ENCODE measurements at places on chromosomes 13 and 19.

GRCh38 chr13:111468037-111468959 is 147.9 kb downstream of the TEX29 start:
- no peak for DNase-seq

DNA sequence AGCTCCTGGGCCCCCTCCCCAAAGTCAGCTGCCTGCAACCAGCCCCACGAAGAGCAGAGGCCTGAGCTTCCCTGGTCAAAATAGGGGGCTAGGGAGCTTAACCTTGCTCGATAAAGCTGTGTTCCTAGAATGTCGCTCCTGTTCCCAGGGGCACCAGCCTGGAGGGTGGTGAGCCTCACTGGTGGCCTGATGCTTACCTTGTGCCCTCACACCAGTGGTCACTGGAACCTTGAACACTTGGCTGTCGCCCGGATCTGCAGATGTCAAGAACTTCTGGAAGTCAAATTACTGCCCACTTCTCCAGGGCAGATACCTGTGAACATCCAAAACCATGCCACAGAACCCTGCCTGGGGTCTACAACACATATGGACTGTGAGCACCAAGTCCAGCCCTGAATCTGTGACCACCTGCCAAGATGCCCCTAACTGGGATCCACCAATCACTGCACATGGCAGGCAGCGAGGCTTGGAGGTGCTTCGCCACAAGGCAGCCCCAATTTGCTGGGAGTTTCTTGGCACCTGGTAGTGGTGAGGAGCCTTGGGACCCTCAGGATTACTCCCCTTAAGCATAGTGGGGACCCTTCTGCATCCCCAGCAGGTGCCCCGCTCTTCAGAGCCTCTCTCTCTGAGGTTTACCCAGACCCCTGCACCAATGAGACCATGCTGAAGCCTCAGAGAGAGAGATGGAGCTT is 4.7 kb upstream of the CEACAM5 start:
- DNase-seq, result no peak

DNA sequence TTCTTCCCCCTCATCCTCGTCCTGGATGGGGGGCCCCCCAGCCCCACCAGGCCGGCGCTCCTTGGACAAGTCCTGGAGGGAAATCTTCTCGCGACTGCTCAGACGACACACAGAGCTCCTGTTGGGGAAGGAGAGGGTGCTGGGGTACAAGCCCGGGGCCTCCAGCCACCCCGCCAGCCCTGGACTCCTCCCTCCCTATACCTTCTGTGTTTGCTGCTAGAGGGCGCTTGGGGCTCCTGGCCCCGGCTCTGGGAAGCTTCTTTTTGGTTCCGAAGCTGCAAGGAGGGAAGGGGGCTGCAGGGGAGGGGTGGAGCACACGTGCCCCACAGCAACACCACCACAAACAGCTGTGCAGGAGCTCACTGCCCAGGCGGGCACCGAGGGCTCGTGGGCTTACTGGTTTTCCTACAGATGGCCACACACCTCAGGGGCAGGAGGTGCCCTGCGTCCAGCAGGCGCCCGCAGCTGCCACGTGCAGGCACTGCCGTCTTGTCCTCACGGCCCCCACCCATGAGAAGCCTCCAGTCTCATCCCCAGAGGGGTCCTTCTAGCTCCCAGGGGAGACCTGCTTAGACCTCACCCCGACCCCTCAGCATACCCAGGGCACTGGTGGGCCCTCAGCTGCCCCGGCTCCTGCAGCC is 20.5 kb downstream of the EPS8L1 start:
- DNase-seq, result no peak

DNA sequence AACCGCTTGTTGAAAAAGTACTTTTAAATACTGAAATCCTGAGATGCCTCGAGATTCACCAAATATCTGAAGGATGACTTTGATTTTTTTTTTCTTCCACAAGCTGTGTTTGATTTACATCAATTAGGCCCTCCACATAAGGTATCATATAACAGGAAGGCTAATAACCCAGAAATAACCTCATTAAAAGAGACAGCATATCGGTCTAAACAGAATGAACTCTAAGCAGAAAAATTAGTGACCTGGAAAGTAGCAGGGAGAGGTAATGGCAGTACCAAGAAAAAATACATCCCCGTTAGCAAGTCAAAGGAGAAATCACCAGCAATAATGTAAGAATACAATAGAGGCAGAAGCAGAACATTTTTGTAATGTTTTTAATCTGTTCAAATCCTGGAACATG is 452.4 kb upstream of the TSHZ3 start:
- no peak for DNase-seq

DNA sequence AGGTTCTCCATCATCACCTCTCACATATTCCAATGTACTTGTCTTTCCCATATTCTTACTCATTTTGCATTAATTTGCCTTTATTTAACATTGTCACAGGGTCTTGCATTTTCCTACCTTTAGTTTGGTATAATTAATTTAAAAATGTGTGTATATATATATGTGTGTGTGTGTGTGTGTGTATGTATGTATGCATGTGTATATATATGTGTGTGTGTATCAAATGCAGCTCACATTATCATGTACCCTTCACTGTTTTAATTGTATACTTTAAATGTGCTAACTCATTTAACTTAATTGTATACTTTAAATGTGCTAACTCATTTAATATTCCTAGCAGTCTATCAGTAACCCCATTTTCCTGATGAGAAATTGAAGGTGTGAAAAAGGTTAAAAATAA is 104.5 kb downstream of the PCDH9 start:
- DNase-seq, result no peak

GRCh38 chr19:38145623-38146022 is 78.4 kb downstream of the DPF1 start:
- no peak for DNase-seq

DNA sequence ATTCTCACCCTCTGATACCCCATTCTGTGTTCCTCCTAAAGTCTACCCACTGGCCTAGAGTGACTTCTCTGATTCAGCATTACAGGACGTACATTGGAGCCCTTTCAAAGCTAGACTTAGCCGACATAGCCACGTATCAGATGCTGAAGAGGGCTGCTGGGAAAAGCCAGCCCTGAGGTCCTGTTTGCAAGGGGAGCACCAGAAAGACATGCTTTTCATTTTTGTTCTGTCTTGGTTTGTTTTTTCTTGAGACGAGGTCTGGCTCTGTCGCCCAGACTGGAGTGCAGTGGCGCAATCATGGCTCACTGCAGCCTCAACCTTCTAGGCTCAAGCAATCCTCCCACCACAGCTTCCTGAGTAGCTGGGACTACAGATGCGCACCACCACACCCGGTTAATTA is 6.3 kb upstream of the ZSWIM4 start:
- no peak for DNase-seq

DNA sequence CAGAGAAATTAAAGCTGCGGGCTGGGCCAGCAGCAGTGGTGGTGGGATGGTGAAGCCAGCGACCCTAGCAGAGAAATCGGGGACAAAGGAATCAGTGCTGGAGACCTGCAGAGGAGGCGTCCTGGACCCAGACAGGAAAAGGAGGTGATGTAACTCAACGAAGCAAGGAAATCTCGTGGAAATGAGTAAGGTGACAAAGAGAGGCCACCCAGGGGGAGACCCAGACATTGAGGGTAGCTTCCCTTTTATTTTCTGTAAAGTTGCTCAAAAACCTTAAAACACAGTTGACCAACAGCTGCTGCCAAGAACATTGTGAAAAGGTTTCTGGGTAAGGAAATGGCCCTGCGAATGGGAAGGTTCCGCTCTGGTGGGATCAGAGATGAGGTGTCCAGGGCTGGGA is 13.3 kb upstream of the RETN start:
- no peak for DNase-seq

DNA sequence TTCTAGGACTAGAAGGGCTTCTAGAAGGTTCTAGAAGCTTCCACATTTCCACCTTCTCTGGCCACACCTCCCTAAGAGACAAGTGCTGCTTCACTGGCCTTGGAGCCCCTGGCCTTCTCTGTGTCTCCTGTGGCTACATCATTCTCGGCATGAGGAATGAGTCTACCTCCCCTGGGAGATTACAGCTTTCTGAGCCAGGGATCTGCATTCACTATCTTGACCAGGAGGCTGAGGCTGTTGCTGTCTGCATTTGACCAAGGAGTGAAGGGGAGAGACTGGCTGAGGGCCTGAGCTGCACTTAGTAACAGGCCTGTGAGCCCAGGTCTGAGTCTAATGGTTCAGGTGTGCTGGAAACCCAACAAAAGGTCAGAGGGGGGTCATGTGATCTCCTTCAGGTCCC is 5.3 kb downstream of the CPAMD8 start:
- no peak for DNase-seq

DNA sequence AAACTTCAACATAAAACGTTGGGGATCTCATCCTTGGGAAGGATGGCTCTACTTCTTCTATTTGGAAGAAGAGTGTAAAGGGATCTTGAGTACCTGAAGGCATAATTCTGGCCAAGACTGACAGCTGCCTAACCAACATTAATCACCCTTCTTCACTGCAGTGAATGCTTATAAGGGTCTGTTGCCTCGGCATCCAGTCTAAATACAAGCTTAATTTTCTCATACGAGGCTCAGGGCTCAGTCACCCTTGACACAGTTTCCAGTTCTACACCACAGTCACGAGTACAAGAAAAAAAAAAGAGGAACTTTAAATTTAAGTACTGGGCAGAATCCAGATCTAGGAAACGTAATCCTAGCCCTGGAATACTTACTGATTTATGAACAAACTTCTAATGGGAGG is 9.0 kb downstream of the FPR3 start:
- no peak for DNase-seq

GRCh38 chr13:24261566-24261965 is 47.8 kb upstream of the C1QTNF9 start:
- no peak for DNase-seq

DNA sequence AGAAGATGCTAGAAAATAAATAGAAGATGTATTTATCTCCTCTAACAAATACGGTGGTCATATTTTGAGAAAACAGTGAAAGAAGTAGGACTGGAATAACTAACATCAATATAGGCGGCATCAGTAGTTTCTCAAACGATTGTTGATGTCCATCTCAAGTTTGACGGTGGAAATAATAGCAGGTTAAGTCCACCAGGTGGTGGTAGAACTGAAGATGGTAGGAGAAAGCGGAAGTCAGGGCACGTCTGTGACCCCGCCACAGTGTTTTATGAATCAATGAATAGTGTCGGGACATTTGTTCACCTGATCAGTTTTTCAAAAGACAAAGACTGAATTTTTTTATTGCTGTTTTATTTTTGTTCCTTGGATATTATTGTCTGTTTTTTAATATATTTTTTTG is 706.4 kb upstream of the SLC10A2 start:
- no peak for DNase-seq

GRCh38 chr13:30835442-30835841 is 70.6 kb upstream of the MEDAG start:
- DNase-seq, result peak; percentile 80

GRCh38 chr13:74134221-74134776 is at the start of gene KLF12:
TSS of gene KLF12 (minus strand) at chr13:74134404.
- DNase-seq, result peak; percentile 97

DNA sequence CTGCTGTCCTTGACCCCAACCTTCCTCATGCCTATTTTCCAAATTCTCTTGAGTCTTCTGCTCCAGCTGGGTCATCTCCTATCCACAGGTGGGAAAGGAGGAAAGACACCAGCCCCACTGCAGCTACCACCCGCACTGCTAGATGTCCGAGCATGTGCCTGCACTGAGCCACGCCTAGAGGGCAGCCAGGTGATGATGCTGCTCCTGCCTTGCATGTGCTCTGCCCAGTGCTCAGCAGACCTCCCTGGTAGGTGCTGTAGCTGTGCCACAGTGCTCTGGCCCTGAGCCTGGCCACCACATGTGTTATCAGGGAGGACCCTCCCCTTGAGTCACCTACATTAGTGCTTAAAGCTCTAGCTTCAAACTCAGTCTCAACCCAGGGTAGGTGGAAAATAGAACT is 6.9 kb upstream of the CYSLTR2 start:
- DNase-seq, result no peak

GRCh38 chr13:114283576-114283975 is 2.2 kb downstream of the UPF3A start:
- no peak for DNase-seq

- DNase-seq, result no peak
Measured at GRCh38 chr13:52906122-52906903, 57.9 kb upstream of the PCDH8 start.

DNA sequence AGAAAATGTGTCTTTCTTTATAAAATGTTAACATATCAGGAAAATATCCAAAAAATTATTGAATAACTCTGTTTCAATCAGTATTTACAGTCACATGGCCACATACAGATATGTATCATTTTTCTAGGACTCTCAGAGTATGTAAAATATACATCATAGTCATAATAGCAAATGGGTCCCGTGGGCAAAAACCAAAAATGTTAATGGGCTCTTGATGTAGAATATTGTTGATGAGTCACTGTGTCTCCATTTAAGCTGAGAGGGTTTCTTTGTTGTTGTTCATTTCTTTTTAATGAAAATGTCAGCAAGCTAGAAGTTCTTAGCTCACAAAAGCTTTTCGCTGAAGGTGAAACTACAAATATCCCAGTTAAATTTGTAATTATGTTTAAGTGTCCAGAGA is 1713.1 kb upstream of the PCDH20 start:
- DNase-seq, result no peak

DNA sequence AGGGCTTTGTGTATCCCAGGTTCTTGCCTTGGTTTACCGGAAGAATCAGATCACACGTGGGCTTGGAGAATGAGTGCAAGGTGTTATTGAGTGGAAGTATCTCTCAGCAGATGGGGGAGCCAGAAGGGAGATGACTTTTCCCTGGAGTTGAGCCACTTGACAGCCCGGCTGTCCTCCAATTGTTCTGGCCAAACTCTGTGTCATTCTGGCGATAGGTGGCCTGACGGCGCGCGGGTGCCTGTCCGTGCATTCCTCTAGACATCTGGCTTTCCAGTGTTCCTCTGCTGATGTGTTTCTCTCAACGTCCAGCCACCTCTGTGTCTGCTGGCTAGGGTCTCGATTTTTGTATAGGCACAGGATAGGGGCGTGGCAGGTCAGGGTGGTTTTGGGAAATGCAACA is 181.9 kb downstream of the SHISA2 start:
- no peak for DNase-seq

DNA sequence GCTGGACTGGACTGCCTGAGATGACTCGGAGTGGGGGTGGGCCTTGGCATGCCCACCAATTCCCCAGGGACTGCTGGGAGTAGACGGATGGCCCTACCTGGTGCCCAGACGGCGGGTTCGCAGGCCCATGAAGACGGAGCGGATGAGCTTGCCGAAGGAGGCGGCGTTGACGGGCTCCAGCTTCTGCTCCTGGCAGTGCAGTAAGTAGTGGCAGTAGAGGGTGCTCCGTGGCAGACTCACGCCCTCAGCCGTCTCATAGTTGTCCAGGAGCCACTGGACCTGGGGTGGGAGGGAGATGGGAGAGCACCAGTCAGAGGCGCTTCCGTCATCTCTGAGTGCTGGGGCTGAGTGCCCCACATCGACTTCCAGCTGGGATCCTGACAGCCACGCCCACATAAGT is 17.6 kb downstream of the DCAF15 start:
- no peak for DNase-seq

- no peak for DNase-seq
Measured at GRCh38 chr13:40613192-40613818, 53.1 kb downstream of the FOXO1 start.

All from lung (tissue), 17 donors.